ENCODE measurements at places on chromosomes 2 and 18.

GRCh38 chr2:27653397-27653796, 10.0 kb downstream of the SUPT7L start:
- no peak for DNase-seq

DNA sequence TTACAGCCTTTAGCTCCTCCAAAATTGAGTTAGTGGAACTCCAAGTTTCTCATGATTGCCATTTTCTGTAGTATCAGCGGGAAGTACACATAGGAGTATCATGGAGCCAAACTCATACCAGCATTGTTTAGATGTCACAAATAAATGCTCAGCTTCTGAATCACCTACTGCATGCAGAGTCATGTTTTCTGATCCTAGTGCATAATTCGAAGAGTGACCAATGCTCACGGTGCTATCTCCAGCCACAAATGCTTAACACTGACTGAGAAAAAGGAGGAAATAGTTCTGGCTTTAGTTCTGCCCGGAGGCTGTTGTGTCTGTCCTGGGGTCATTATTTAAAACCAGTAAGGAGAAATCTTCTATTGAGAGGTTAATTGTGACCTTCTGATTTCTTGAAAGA, 45.4 kb upstream of the LRATD1 start:
- DNase-seq, result no peak

GRCh38 chr2:120108049-120108448, 95.2 kb downstream of the EPB41L5 start:
- no peak for DNase-seq

- no peak for DNase-seq
Observed at GRCh38 chr2:224843141-224843540, 127.0 kb upstream of the CCDC195 start.

DNA sequence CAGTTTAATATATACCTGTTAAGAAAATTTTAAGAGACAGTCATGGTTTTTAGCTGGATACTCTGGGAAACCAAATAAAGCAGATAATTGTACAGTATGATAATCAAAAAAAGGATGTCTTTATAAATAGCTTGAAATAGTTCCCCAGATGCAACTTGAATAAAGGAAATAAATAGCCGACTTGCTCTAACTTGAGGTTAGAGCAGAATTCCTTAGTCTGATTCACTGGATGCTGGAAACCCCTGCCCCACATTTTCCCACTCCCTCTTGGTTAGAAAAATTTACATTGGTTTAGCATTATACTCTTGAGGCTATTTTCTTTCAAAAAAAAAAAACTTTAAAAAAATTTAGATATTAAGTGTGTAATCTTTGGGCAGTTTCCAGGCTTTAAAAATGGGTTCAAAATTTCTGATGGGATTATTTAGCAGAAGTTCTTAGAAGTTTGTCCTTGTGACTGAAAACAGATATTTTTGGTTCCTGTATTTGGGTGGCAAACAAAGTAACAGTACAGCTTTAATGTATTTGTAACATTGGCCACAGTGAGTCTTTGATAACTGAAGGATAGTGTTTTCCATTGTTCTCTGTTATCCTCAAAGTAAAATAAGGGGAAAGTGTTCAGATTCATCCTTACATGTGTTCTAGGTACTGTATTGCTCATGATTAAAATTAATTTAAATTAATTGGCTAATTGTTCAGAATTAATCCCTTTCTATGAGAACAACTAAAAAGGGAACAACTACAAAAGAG, 39.6 kb downstream of the ITGAV start:
- no peak for DNase-seq

- no peak for DNase-seq
Observed at GRCh38 chr2:33730193-33730592, 131.1 kb upstream of the FAM98A start.

- DNase-seq, result no peak
Observed at GRCh38 chr2:10438688-10439087, 9.4 kb downstream of the ODC1 start.

GRCh38 chr2:98348066-98348561, 1.9 kb downstream of the CNGA3 start:
- DNase-seq, result no peak

DNA sequence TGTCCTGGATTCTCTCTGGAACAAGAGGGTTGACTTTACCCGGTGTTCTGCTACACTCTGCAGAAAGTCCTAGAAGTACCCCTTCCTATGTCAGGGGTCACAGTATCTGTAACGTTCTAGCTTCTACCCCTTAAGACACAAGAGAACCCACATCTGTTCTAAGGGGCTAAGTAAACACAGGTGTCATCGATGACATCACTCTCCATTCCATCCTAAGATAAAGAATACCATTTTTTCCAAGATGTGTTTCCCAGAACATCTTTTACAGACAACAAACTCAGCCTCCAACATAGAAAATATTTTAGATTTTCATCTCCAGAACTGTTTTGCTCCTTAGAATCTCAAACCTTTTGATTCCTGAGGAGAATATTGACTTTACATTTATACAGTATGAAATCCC, 239.1 kb downstream of the TRIB2 start:
- no peak for DNase-seq

DNA sequence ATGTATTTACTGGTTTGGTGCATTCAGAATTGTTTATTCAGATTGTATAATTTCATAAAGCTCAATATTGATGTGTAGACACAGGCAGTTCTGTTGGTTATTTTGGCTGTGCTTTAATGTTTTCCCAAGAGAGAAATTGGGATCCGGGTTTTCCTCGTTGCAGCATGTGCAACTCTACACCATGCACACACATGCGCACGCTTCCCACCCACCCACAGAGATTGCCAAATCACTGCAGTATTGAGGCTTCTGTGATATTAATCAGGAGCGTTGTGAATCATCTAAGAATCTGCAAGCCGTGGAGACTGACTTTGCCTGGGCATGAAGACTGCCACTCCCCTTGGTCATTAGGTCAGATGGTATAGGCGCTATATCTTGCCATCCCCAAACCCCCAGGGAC, 571.5 kb downstream of the SLC4A3 start:
- DNase-seq, result no peak

- DNase-seq, result peak; percentile 0
Observed at GRCh38 chr2:147045113-147045512, 799.7 kb upstream of the ACVR2A start.

DNA sequence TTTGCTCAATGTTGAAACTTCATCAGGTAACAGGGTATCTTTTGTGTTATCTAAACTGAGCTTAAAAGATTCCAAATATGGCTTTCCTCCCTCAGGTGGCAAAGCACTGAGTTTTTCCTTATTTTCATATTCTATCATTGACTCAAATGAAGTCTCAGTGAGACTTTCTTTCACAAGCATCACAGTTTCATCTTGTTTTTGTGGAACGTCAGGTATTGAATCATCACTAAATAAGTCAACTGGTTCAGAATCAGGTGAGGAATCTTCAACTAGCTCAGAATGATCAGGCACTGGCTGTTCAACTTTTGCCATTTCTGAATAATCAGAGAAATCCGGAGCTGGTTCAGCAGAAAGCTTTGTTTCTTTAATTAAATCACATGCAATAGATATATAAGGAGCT, 24.6 kb downstream of the RTN4 start:
- no peak for DNase-seq

DNA sequence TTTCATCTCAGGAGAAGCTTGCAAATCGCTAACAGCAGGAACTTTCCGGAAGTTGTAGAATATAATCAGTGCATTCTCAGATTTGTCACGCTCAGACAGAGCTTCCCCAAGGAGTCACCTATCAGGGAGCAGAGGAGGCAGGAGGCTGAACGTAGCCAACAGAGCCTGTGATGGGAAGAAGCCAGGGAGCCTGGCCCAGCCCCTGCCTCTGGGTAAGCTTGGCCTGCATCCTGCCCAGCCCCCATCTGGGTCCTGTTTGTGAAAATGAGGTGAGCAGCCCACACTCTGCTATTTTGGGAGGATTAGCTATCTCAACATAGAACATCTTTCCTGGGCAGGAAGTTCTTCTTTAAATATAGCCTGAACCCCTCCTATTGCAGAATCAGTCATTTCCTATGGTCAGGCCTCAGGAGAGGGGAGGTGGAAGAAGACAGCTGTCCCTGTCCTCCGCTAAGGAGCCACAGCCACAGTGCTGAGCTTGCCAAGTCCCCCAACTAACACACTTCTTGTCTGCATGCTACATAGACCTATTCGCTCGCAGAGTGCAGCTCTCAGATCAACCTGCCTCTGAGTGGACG, 19.2 kb upstream of the PKDCC start:
- no peak for DNase-seq

DNA sequence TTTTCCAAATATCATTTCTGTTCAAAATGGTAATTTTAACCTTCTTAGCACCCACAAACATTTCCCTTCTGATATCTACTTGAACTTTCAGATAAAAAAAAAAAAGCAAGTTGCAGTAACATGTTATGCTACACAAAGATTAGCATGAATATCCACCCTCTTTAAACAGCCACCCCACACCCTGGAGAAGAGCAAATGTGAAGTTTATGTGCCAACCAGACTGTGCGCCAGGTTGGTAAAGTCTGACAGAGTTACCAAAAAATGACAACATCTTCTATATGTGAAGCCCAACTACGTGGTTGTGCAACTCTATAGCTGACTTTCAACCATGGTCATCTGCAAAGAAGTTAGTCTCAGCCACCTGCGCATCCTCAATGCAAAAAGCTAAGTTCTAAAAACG, 62.6 kb downstream of the BCL11A start:
- no peak for DNase-seq

DNA sequence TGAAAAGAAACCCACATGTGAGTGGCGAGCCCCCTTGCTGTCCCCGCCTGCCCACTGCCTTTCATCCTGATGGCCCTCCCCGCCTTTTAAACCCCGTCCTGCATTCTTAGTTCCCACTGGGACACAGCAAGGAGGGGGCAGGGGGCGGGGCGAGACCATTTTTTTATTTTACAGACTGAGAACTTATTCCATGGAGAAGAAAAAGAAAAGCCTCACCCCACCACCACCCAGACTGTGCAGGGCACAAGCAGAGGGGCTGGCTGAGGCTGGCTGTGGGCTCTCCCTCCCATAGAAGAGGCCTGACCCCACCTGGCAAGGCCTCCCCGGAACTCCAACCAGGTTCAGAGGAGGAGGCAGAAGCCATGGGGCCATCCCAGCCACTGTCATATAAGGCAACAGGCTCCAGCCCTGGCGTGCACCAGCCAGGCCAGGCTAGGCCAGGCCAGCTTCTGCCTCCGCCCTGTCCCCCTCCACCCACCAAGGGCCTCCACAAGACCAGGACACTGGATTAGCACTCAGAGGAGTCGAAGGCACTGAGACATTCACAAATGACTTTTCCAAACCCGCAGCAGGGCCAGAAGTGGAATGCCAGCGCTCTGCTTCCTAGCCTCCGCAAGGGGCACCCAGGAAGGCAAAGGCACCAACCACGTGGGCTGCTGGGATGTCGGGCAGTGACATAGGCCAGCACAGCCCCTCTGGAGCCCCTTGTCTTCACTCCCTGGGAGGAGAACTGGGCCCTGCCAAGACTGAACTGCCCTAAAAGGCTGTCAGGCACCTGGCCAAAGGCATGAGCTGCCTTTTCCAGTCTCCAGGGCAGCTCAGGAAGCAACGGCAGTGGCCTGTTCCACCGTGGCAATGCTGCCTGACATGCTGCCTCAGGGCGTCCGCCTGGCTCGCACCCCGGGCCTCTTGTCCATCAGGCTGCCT, 37.5 kb upstream of the SEMA4C start:
- no peak for DNase-seq

GRCh38 chr2:53460937-53461336, 306.7 kb upstream of the CHAC2 start:
- no peak for DNase-seq

DNA sequence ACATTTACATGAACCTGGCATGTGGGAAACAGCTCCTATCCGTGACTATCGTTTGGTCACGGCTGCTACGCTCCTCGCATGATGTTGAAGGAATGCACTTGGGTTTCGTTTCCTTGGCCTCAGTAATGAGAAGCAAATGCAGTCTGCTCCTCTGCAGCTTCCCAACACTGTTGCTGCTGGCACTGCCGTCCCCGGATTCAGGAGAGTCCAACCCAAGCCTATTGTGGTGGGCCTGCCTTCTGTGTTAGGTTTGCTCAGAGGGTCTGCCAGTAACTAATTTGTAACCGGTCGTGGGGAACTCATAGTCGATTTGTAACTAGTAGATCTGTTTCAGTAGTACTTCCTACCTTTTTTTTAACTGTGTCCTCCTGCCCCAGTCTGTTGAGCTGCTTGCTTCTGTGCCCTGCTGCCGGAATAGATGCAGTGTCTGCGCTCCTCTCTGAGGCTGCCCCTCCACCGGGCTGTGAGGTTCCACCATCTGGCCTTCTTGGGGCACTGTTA, 58.4 kb downstream of the WDSUB1 start:
- no peak for DNase-seq

DNA sequence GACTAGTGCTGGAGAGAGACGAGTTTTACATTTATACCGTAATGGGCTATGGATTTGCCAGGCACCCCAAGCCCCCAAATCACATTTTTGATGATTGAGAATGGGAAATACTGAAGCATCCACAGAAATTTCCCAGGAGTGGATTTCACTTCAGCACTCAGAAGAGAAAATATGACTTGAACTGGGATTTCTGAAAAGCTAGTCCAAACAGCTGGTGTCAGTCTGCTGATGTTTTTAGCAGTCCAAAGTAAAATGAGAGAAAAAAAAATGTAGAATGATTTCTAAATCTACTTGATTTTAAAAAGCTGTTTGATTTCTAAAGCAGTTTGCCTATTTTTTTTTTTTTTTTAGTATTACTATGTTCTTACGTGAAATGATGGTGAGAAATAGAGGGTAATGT, 105.0 kb downstream of the PLEKHM3 start:
- no peak for DNase-seq

- no peak for DNase-seq
Observed at GRCh38 chr18:13139885-13140450, 78.6 kb upstream of the LDLRAD4 start.

- no peak for DNase-seq
Observed at GRCh38 chr2:96098900-96099590, 17.3 kb downstream of the ADRA2B start.

- DNase-seq, result no peak
Observed at GRCh38 chr2:28650266-28650584, 101.4 kb upstream of the PPP1CB start.

GRCh38 chr2:171325886-171326585, 107.8 kb downstream of the METTL8 start:
- no peak for DNase-seq

- DNase-seq, result no peak
Observed at GRCh38 chr2:109264595-109265328, 135.8 kb downstream of the SH3RF3 start.
